Putamen (tissue), 1 donor: ENCODE measurements at places on chromosomes 3 and 15.

GRCh38 chr3:134260987-134261386, 10.3 kb upstream of the RYK start:
- no peak for DNase-seq

GRCh38 chr3:196117809-196118208, 35.9 kb upstream of the TFRC start:
- DNase-seq = no peak

DNA sequence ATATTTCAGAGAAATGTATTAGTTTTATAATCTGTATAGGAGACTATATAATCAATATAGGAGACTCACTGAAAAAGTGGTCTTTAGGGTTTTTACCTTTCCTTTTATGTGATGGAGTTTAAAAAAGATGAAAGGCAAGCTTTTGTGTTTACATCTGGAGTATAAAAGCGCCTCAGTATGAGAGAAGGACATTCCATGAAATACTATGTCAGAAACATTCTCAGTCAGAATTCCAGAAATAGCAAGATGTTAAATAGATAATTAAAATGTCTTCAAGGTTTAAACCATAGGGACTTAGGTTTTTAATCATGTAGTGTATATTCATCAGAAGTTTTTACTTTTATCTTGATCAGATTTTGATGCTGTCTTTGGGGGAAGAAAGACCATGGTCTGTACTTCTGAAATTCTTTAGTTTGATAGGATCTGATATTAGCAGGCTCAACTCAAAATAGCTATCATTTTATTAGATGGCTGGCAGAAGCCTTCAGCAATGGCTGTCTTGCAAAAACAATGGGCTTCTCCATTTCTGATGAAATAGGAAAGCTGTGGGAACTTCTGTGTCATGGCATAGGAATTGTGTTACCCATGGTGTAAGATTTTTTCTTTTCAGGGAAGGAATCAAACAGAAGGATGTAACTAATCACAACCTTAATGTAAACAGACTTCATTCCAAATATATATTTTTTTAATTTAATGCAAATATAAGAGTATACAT, 209.6 kb upstream of the PLSCR5 start:
- DNase-seq = no peak

GRCh38 chr15:73009066-73010056, 42.9 kb upstream of the NEO1 start:
- DNase-seq = no peak

GRCh38 chr3:4351164-4351855, 48.1 kb downstream of the SETMAR start:
- DNase-seq = no peak

DNA sequence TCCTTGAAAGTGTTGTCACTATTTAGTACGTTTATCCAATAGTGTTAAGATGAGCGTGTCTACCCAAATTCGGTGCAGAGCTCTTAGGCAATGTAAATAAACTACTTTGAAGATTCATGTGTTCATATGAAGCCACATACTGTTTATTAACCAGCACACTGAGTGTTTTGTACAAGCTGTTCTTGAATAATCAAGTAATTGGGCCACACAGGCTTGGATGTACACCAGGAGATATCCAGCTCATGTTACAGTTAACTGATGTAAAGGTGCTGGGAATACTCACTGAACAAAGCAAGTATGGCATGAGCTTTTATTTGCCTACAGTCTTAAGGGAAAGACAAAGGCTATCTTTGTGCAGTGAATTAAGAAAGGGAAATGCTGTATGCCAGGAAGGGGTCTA, 632 bp upstream of the DHX36 start:
- DNase-seq = no peak

DNA sequence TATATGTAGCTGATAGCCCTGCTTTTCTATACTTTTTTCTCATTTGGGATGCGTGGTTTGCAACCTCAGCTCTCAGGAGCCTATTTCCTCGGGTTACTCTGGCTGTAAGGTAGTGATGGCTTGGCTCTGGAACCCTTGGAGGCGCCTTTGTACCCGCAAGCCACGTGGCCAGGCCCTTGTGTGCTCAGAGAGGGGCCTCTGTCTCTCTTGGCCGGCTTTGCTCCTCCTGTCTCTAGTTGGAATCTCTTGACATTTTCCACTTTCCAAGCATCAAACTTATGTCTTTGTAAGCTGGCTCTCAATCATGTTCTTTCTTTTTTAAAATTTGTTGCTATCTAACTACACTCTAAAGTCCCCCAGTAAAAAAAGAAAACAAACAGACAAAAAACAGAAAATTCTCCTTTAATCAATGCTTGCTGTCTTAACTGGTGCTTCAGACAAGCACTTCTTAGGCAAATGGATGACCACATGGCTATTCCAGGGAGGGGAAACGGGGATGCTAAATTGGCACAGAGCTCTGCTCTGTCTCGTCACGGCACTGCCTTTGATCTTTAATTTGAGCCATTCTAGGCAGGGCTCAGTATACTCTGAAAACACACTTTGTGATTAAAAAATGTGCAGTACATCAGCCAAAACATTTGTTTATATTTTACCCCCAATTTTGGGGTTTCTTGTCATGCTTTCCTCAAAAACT, 180.4 kb upstream of the NR2E3 start:
- DNase-seq = no peak

DNA sequence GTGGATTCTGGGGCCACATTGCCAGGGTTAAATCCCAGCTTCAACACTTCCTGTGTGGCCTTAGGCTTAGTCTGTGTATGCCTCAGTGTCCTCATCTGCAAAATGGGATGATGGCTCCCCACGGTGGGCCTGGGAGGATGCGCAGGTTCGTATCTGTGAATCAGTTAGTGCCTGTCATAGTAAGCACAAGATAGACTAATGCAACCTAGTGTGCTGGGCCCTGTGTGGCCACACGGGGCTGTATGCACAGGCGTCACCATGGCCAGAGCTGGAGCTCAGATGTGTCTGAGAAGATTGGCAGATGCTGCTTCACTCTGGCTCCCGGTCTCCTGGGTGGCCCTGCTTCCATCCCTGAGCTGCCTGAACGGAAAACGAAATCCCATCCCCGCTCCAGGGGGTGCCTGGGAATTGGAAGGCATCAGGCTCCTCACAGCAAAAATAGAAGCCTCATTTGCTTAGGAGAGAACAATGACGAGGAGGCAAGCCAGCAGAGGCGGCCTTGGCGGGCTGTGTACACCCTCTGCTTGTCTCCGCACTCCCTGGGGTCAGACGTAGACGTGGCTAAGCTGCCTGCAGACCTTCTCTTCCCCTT, 103.6 kb downstream of the APBA2 start:
- peak; percentile 87 for DNase-seq

- no peak for DNase-seq
These were observed 603 bp downstream of the PLEKHO2 start for GRCh38 chr15:64842096-64842939.

DNA sequence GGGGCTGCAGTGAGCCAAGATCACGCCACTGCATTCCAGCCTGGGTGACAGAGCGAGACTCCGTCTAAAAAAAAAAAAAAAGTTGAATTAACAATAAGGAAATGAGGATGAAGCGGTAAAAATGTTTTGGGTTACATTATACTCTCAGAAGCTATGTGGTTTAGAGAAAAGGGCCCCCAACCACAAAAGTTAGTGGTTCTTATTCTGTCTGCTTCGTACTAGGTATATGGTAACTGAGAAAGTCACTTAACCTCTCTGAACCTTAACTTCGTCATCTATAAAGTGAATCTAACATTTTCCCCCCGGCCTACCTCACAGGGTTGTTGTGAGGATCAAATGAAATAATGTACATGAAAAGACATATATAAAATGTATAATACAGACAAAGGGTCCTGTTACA, 38.4 kb upstream of the EHHADH start:
- DNase-seq = no peak

DNA sequence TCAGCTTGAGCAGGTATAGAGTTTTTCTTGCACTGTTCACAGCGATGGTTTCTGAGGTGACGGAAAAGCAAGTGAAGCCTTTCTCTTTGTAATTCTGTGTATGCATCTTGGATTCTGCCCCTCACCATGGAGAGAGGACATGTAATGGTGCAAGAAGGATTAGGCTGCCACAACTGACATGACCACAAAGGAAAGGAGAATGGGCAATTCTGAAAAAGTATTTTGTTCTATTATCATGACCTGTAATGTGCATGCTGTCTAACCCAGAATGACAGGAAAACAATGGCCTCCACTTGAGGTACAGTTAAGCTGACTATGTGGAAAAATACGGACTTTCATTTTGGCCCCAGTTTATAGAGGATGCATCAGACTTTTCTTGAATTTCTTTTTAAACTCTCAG, 226.9 kb downstream of the IL5RA start:
- DNase-seq = no peak

- DNase-seq = no peak
These were observed 406.8 kb downstream of the SHQ1 start for GRCh38 chr3:72441284-72441994.

- no peak for DNase-seq
These were observed 11.0 kb downstream of the VILL start for GRCh38 chr3:38001456-38002081.

DNA sequence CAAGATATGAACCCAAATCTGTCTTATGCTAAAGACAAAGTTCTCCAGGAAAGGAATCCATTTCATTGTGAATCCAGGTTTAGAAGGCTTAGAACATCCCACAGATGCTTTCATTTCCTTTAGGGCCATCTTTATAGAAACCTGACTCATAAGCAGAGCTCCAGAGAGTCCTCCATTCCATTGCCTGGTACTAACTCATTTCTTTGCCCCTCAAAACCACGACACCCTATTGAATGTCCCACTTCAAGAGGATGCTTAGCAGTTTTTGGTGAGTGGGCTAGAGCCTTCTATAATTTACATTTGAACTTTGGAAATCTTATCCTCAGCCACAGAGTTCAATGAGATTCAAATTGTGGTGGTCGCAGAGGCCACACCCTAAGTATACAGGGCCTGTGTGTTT, 325.0 kb downstream of the NTRK3 start:
- no peak for DNase-seq

DNA sequence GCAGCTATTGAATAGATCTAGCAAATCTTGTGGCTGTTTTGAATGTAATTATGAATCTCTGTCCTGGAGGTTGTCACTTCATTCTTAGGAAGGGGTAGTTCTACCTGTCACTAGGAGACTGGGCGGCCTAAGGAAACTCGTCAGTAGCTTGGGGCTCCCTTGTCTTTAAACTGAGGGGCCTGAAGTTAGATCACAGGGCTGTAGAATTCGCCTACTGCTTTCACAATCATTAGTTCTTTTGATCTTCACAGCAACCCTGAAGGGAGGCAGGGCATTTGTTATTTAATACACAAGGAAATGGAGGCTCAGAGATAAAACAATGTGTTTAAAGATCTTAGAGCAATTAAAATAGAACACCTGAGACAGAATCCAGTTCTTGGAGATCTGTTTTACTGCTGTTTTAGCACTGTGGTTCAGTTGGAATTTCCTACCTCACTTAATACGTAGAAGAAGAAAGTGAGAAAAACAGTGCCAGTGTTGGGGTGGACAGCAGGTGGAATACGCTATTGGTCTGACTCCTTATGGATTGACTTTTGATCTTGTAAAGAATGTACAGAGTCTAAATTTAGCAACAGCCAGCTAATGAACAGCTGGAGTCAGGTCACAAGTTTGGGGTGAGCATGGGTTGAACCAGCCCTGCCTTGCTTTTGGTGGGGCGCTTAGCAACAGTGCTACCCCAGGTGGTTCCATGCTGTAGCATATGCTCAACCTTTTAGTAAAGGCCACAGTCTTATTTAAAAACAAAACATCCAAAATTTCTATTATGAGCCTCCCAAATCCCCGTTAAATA, 71.4 kb upstream of the BHLHE40 start:
- no peak for DNase-seq

GRCh38 chr3:31364711-31365110, 168.0 kb upstream of the STT3B start:
- no peak for DNase-seq

DNA sequence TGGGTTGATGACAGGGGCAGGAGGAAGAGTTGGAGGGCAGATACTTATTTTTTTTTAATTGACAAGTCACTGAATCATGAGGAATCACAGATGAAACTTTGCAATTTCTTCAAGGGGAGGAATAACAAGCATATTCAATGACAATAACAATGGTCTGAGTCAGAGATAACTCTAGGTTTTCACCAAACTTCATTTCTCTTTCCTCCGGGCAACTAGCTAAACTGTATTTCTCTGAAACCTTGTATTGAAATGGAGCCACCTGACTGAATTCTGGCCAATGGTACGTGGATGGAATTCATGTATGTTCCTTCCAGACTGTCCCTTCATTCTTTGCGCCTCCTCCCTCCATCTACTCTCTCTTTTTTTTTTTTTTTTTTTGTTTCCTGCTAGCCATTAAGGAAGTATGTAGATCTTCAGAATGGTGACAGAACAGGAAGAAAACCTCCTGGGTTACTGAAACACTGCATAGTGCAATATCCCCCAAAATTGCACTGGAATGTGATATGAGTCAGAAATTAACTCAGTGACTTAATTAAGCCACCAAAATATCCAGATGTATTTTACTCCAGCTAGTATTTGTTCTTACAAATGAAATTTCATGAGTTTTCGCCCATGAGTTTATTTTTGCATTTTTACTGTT, 495.4 kb downstream of the OTOL1 start:
- no peak for DNase-seq

DNA sequence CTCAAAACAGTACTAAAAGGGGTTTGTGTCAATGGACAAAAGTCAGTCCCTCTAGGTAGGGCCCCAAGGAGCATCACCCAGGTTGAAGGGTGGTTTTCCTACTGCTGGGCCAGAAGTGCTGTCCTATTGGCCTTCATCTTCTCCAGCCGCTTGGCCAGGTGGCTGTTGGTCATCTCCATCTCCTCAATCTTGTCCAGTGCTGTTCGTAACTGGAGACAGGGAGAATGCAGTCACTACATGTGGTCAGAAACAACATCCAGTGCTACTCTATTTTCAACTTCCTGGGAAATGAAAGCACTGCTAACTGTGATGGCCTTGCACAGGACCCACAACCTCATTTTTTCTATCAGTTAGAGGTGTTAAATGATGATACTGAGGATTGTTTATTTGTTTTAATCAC, 60.4 kb downstream of the MLH1 start:
- no peak for DNase-seq

- DNase-seq = no peak
These were observed 26.9 kb upstream of the PLSCR2 start for GRCh38 chr3:146496251-146496650.

GRCh38 chr15:23438816-23439466, 8.1 kb downstream of the GOLGA6L2 start:
- DNase-seq = no peak

DNA sequence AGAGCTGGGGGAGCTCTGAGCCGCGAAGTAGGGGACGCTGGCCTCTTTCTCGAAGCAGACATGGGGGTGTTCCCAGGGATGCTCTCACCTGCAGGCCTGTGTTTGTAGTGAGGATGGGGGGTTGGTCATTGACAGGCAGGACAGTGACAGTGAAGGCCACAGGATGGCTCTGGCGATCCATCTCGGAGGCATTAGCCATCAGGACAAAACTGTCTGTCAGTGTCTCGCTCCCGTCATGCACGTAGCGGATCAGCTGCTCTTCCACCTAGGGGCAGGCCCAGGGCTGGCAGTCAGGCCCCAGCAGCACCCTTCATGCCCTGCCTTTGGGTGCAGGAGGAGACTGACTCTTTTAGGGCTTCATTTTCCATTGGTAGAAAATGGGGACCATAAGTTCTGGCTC, 28.0 kb downstream of the CSPG4 start:
- DNase-seq = no peak

- DNase-seq = peak; percentile 44
These were observed 85.1 kb downstream of the PDCD6IP start for GRCh38 chr3:33883538-33883950.
